ENCODE measurements at places on chromosomes 16 and 17. TPM values are rescaled to one million over a fixed set of nuclear protein-coding genes. Genes with fewer than 3 reads are reported as not detected.
A peak's percentile ranks its signal among the peaks of the same experiment; 100 is the strongest.

- no peak for DNase-seq
Observed at GRCh38 chr16:64019339-64019738, 1102.5 kb downstream of the CDH11 start.

DNA sequence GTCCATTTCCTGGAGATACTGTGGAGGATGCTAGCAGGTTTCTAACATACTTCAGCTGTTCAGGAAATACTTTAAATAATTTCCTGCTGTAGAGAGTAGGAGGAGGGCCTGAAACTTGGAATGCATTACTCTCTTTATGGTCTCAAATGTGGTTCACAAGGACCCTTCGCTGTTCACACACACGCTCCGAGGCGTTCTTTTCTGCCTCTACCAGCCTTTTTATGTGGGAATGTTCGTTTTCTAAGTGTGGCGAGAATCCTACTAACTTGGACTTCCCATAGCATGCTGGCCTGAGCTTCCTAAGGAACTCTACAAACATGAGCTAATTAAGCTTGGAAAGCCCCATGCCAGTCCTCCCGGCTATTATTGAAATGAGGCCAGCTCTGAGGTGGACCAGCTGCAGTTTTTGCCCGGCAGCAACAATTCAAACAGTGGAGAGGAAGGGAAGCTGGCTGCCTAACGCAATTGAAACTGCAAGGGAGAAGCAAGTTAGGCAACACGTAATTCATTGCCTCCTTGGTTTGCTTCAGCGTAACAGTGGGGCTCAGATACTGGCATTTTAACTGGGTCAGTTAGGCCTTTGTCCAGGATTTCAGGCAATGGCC, 18.9 kb downstream of the KPNA2 start:
- no peak for DNase-seq

- DNase-seq: peak; percentile 58
Observed at GRCh38 chr16:71726476-71727315, 2.2 kb upstream of the PHLPP2 start.

The WNK4 gene
- 10.9 TPM for total RNA-seq

GRCh38 chr17:81030741-81031565, 4.0 kb upstream of the BAIAP2 start:
- no peak for DNase-seq
